Smooth muscle cell of bladder (primary cell): ENCODE measurements at places on chromosomes 11 and 22. TPM values are rescaled to one million over a fixed set of nuclear protein-coding genes. Genes with fewer than 3 reads are reported as not detected.

CLMP gene
- total RNA-seq, result 123 and 150 TPM in 2 replicates

RFPL1 gene
- total RNA-seq, result not detected in 2 replicates

SLC22A6 gene
- total RNA-seq, result not detected in 2 replicates

ANO1 gene
- total RNA-seq, result 0.14 TPM in 1 of 2 replicates, not detected in the other

OR2AG1 gene
- not detected in 2 replicates for total RNA-seq

GGTLC3 gene
- not detected in 2 replicates for total RNA-seq

MMP7 gene
- total RNA-seq, result not detected in 2 replicates

NCAM1 gene
- 0.14 and 0.28 TPM in 2 replicates for total RNA-seq

GAS2 gene
- total RNA-seq, result 0.65 and 0.85 TPM in 2 replicates

IL10RA gene
- total RNA-seq, result not detected in 2 replicates

GAL3ST1 gene
- 0.18 and 0.43 TPM in 2 replicates for total RNA-seq

SYT7 gene
- total RNA-seq, result 0.74 and 1.4 TPM in 2 replicates

FOXR1 gene
- total RNA-seq, result not detected in 2 replicates

MRGPRX4 gene
- total RNA-seq, result under 0.01 TPM in 1 of 2 replicates, not detected in the other

ANGPTL5 gene
- under 0.01 TPM in 2 replicates for total RNA-seq

NRXN2 gene
- 0.57 and 0.74 TPM in 2 replicates for total RNA-seq
